GM12892 (cell line): ENCODE measurements at places on chromosomes 2 and 18.

DNA sequence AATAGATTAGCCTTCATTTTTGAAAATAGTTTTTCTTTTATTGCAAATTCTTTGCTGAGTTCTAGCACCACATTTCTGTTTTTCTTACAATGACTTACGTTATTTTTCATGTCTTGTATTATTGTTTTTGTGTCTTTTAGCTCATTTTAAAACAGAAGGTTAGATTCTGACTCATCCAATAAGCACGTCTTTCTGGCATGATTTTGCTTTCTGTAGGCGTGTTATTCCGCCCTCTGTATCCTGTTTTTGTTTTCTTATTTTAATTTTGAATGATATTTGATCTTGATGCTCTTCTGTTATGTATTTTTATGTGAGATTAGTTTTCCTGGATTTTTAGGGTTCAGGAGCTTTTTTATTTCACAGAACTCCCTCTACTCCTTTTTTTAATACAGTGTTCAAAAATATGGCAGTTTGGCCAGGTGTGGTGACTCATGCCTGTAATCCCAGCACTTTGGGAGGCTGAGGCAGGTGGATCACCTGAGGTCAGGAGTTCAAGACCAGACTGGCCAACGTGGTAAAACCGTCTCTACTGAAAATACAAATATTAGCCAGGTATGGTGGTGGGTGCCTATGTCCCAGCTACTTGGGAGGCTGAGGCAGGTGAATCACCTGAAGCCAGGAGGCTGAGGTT lies 145.0 kb downstream of the CLIP4 start:
- no peak for DNase-seq

- no peak for DNase-seq
These were observed 281.8 kb downstream of the CLIP4 start for GRCh38 chr2:29397039-29397438.

DNA sequence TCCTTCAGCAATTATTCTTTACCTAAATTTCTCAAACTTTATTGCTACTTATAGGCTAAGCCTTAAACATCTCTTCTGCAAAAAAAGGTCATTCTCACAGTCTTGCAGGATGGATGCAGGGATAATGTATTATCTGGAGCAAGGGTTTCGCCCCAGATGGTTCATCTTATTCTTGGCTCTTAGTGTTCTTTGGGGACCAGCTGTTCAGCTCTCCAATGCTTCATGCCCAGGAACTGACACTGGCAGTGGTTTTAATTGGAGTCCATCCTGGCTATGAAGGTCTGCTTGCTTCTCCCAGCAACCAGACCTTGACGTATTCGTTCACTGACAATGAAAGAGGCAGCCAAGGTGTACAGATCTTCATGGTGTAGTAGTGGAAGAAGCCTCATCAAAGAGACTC lies 331.9 kb downstream of the SLC8A1 start:
- no peak for DNase-seq

DNA sequence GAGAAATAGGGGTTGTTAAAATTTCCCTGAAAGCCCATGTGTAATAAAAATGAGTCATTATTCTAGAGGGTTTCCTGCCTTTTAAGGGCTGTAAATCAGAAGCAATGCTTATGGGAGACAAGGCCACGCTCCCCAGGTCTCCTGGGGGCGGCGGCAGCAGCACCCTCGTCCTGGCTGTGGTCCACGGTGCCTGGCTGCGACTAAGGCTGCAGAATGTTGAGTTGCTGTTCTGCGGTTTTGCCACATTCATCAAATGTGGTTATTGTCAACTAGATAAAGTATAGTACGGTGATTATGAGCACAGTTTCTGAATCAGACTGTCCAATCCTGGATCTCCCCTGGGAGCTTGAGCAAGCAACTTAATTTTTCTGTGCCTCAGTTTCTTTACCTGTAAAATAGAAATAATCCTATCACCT lies 11.9 kb upstream of the AGFG1 start:
- DNase-seq, result no peak

GRCh38 chr2:180010701-180011100 lies 3.6 kb upstream of the CWC22 start:
- no peak for DNase-seq
